ENCODE measurements at places on chromosomes 16 and 17.

- no peak for DNase-seq
These were observed 3.5 kb downstream of the DBNDD1 start for GRCh38 chr16:90015586-90016338.

GRCh38 chr16:49862694-49863093 is 6.8 kb upstream of the ZNF423 start:
- DNase-seq: no peak

GRCh38 chr17:9350080-9350479 is 225.5 kb downstream of the STX8 start:
- DNase-seq: no peak

DNA sequence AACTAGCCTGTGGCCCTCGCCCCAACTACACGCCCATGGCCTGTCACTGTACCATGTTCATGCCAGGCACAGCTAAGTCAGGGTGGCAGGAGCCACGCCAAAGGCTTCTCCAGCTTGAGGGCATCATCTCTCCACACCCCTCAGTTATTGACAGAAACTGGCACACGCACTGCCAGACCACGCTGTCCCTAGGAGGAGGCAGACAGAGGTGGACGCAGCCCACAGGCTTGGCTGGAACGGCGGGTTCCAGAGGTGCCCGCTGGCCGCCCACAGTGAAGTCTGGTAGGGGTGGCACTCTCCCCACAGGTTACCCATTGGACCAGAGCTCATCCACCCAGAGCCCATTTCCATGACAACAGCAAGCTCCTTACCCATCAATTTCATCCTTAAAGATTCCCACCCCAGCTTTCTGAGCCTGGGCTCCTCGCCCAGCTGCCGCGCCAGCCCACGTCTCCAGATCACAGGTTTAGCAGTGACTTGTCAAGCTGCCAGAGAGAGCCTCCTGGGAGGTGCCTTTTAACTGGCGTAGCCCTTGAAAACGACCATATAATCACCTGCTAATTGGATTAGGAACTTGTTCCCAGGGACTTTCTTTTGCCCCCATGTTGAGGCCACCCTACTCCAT is 27.9 kb downstream of the RPRML start:
- no peak for DNase-seq

GRCh38 chr17:73228748-73229236 is 32.9 kb downstream of the CPSF4L start:
- DNase-seq: no peak

GRCh38 chr17:30021708-30022317 is 80.4 kb downstream of the EFCAB5 start:
- DNase-seq: no peak

- no peak for DNase-seq
These were observed 344 bp downstream of the PSME3IP1 start for GRCh38 chr16:57185446-57185944.

- no peak for DNase-seq
These were observed 30.4 kb downstream of the TEX2 start for GRCh38 chr17:64232466-64233262.

DNA sequence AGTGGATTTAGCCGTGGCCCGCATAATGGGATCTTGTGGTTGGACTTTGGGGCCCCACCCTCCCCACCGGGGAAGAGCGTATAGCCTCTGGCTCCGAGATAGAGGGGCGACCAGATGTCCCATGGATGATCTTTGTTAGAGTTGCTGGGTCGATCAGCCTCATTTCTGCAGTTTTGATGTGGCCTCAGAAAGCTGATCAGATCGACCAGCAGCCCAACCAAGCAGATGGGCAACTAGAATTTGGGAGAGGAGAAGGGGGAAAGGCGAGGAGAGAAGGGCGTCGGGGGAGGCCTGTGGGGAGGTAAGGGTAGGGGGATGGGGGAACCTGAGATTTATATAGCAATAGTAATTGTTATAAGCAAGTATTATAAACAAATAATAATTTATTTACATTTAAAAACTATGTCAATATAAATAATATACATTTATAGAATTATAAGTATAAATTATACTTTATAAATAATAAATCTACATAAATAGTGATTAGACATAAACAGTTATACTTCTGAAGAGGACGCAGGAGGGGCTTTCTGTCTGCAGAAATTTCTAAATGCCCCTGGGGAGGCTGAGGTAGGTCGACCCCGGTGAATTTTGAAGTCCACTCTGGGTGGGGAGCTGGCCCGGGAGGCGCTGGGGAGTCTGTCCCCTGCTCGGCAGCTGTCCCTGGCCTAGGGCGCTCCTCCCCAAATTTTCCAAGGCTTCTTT is 136.3 kb downstream of the KCNJ12 start:
- no peak for DNase-seq

Measured in WTC11 (cell line).